ENCODE measurements at places on chromosomes 5 and 9.

DNA sequence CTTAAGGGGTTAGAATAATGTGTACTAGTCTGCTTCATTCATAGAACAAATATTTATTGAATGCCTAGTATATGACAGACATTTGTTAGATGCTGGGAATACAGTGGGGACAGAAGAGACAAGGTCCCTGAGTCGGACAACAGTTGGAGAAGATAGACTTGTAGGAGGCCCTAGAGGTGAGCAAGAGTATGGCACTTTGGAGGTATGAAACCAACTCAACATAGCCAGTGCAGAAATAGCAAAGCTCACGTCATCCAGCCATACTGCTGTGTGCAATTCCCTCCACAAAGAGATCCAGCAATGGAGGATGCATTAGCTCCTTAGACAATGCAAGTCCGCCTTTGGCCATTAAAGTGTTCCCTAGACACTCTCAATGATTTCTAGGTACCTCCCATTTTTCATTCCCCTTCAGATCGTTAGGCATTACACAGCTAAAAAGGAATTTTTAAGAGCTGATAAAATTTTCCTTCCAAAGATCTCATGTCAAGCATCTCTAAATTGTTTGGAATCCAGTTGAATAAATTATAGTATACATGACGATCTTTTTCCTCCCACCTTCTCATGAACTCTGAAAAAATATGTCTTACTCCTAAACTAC, 1949.6 kb upstream of the WWC1 start:
- DNase-seq, result no peak

- peak; percentile 69 for DNase-seq
Measured at GRCh38 chr5:179371681-179372680, 26.7 kb upstream of the ADAMTS2 start.

DNA sequence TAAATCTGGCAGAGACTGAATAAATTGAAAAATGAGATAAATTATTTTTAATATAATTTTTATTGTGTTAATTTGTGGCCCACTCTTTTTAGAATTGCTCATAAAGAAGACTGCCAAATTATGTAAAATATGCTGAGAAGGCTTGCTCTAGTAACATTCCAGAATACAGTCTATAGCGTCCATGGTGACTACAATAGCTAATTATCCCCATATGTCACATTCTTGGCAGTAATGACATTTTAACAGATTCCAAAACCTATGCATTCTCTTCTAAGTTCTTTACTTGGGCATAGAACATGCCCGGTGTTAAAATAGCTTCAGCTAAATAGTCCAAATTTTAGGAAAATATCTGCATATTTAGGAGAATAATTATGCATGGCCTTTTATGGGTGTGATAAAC, 697.0 kb upstream of the SEMA6A start:
- no peak for DNase-seq

DNA sequence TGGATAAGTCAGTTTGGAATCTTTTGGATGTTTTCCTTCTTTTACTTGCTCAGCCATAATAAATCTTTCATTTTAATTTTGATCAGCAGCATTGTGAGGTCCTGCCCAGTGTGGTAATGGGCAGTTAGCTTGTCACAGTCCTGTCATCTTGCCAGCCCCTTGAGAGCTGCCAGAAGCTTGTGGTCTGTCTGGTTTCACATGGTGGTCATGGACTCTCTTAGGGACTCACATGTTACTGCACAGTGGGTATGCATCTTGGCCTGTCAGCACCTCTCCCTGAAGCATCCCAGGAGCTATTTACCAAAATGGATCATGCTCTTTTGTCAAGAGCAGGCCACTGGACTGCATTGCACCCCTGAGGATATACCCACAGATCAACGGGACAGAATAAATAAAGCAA, 60.3 kb downstream of the DAPK1 start:
- no peak for DNase-seq
